Heart right ventricle (tissue), 16 donors: ENCODE measurements at places on chromosomes 4 and X. TPM values are rescaled to one million over a fixed set of nuclear protein-coding genes. Genes with fewer than 3 reads are reported as not detected.
A peak's percentile ranks its signal among the peaks of the same experiment; 100 is the strongest.

DNA sequence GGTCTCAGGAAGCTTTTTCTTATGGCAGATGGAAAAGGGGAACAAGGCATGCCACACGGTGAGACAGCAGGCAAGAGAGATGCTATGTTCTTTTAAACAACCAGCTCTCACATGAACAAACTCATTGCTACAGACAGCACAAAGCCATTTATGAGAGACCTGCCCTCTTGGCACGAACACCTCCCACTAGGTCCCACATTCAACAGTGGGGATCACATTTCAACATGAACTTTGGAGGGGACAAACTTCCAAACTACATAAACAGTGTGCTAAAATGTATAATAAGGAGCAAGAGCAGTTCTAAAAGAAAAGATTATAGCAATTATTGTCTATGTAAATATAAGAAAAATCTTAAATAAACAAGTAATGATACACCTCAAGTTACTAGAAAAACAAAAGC lies 391.8 kb upstream of the CPXCR1 start:
- H3K4me3 ChIP-seq = no peak overlapping the region
- H3K36me3 ChIP-seq = no peaks in the 10 kb centered on the region
- no peak for DNase-seq
- no peak overlapping the region for H3K27ac ChIP-seq

DNA sequence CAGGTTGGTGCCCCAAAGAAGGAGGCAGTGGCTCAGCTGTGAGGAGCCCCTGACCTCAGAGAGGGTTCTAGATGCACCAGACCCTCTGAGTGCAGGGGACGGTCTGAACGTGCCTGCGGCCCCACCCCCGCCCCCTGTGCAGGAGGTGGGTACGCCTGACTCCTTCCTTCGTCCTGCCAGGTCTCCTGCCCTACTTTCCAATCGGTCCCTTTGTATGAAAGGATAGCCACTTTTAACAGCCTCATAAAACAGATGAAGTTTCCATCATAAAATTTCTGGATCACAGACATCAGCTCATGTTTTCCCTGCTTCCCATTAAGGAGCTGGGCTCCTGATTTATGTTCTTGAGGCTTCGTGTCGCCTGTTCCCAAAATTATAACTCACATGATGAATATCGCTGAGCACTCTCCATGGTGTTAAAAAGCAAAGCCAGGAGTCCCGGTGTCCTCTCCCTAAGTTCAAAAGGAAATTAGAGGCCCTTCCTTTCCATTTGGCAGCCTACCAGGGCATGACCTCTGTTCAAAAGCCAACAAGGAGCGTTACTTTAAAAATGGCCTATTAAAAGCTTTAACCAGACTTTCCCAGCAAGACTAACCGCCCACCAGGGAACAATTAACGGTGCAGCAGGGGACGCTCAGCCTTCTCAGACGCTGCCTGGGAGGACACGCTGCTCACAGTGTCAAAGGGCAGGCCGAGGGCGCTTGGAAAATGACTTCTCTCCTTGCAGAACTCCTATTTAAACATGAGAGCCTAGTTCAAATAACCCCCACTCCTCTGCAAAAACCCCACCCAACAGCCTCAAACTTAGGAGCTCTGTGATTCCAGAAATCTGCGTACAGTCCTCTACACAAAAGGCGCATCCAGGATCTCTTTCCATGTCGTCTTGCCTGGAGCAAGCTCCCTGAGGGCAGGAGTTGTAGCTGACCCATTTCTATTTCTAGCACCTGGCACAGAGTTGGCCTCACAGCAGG lies 181.9 kb downstream of the AFAP1 start:
- H3K4me1 ChIP-seq = peaks cover 18% of the 10 kb centered on the region
- H3K36me3 ChIP-seq = no peaks in the 10 kb centered on the region
- no peak overlapping the region for H3K27ac ChIP-seq
- DNase-seq = peak; percentile 63

DNA sequence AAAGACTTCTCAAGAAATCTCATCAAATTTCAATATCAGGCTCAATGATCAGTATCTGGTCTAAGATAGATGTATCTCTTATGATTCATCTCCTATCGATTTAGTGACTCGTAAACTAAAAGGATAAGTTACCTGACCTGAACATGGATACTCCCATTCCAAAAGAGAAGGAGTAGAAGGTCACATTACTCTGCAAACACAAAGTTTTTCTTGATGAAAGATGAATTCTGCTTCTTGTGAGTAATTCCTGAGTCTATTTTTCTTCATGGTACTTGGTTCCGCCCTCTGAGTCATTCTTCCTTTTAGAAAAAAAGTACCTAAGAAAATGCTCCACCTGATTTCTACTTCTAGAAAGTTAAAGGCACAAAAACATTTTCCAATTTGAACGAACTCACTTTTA lies 223.1 kb upstream of the SLIT2 start:
- H3K4me1 ChIP-seq = no peaks in the 10 kb centered on the region
- H3K27ac ChIP-seq = no peak overlapping the region
- H3K4me3 ChIP-seq = no peak overlapping the region
- DNase-seq = no peak
- no peaks in the 10 kb centered on the region for H3K36me3 ChIP-seq
- H3K27me3 ChIP-seq = no peaks in the 10 kb centered on the region

- no peak overlapping the region for H3K27ac ChIP-seq
- no peaks in the 10 kb centered on the region for H3K4me1 ChIP-seq
- no peaks in the 10 kb centered on the region for H3K36me3 ChIP-seq
- DNase-seq = no peak
Observed at GRCh38 chrX:138928737-138929459, 217.4 kb upstream of the FGF13 start.

DNA sequence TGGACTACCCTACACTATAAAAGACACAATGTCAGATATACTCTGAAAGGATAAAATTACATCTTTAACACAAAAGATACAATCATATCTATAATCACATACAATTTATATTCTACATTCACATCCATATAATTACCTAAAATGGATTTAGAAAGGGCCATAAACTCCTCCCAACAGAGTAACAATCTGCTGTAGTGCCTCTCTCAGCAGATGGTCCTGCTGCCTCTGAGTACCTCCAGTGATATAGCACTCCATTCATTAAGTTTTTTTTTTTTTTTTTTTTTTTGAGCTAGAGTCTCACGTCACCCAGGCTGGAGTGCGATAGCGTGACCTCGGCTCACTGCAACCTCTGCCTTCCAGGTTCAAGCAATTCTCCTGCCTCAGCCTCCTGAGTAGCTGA lies 7.4 kb downstream of the ANKRD37 start:
- H3K27ac ChIP-seq = no peak overlapping the region
- H3K4me3 ChIP-seq = no peak overlapping the region
- H3K36me3 ChIP-seq = peaks cover 100% of the 10 kb centered on the region
- H3K27me3 ChIP-seq = no peaks in the 10 kb centered on the region

DNA sequence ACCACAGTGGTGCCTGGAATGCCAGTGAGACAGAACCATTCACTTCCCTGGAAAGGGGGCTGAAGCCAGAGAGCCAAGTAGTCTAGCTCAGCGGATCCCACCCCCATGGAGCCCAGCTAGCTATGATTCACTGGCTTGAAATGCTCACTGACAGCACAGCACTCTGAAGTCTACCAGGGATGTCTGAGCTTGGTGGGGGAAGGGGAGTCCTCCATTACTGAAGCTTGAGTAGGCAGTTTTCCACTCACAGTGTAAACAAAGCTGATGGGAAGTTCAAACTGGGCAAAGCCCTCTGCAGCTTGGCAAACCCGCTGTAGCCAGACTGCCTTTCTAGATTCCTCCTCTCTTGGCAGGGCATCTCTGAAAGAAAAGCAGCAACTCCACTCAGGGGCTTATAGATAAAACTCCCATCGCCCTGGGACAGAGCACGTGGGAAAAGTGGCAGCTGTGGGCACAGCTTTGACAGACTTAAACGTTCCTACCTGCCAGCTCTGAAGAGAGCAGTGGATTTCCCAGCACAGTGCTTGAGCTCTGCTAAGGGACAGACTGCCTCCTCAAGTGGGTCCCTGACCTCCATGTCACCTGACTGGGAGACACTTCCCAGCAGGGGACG lies 32.0 kb downstream of the NAP1L2 start:
- H3K4me1 ChIP-seq = no peaks in the 10 kb centered on the region
- H3K4me3 ChIP-seq = no peak overlapping the region
- no peak for DNase-seq
- no peak overlapping the region for H3K27ac ChIP-seq
- H3K27me3 ChIP-seq = no peaks in the 10 kb centered on the region

DNA sequence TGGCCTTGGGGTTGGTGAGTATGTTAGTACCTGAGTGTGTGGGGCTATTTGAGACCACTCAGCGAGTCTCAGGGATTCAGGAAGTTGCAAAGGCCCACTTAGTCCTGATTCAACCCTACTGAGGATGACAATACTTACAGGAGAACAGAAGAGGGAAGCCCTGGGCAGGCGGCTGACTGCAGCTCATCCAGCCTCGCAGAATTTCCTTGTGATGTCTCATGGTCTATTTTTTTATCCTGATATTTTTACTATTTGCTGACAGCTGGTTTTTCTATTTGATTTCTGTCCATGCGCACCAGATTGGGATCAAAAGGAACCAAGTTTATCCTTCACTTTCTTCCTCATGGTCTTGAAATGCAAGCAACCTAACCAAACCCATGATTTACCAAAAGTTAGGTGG lies 201.8 kb upstream of the LNX1 start:
- H3K27me3 ChIP-seq = peaks cover 4% of the 10 kb centered on the region
- DNase-seq = no peak
- H3K36me3 ChIP-seq = no peaks in the 10 kb centered on the region
- no peak overlapping the region for H3K27ac ChIP-seq
- H3K4me1 ChIP-seq = no peaks in the 10 kb centered on the region

GRCh38 chr4:147160908-147161513 lies 215.3 kb upstream of the TTC29 start:
- peaks cover 9% of the 10 kb centered on the region for H3K4me1 ChIP-seq
- H3K4me3 ChIP-seq = no peak overlapping the region
- H3K27me3 ChIP-seq = no peaks in the 10 kb centered on the region
- no peak overlapping the region for H3K27ac ChIP-seq

DNA sequence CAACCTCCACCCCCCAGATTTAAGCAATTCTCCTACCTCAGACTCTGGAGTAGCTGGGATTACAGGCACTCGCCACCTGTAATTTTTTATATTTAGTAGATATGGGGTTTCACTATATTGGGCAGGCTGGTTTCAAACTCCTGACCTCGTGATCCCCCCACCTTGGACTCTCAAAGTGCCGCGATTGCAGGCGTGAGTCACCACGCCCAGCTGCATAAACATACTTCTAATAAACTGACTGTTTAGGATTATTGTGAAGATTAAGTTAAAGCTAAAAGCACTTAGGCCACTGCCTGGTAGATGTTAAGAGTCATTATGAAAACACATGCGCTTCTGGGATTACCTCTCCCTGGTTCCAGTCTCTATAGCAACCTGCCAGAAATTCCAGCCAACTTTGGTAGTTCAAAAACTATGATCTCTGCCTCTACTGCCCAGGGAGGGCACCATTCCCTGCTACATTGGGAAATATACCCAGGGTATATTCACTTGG lies 30.2 kb upstream of the GRIA3 start:
- no peak overlapping the region for H3K4me3 ChIP-seq
- no peak overlapping the region for H3K27ac ChIP-seq
- H3K4me1 ChIP-seq = no peaks in the 10 kb centered on the region
- DNase-seq = no peak
- H3K36me3 ChIP-seq = no peaks in the 10 kb centered on the region

GRCh38 chrX:40385256-40385655 lies 195.5 kb upstream of the ATP6AP2 start:
- no peaks in the 10 kb centered on the region for H3K27me3 ChIP-seq
- H3K27ac ChIP-seq = no peak overlapping the region
- no peaks in the 10 kb centered on the region for H3K36me3 ChIP-seq
- DNase-seq = no peak
- no peaks in the 10 kb centered on the region for H3K4me1 ChIP-seq

DNA sequence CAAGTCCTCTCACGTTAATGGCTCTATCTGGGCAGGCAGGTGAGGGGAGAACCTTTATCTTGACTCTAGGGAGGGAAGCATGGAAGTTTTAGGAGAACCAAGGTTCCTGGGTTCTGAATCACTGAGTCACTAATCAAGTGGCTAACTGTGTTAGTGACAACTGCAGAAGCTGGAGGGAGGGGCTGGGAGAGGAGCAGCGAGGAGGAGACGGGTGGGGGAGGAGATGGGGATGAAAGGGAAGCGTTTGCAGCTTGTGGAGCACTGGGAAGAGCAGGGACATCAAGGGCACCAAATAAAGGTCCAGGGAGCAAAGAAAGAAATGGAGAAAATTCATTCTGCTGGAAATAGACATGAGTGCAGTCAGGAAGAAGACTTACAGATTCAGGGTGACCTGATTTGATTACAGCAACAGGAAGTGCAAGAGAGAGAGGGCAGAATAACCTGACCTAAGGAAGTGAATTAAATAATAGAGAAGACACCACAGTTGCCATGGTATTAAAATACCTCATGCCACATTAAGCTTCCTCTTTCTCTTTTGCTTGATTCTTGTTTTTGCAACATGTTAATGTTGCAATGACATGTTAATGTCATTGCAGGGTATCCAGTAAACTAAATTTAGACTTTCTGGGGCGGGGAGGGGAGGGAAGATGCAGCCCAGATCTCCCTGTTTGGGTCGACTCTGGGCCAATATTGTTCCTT lies 4.5 kb upstream of the SETD7 start:
- H3K4me3 ChIP-seq = no peak overlapping the region
- peak overlapping the region; percentile 46 for H3K27ac ChIP-seq
- no peaks in the 10 kb centered on the region for H3K27me3 ChIP-seq
- H3K4me1 ChIP-seq = no peaks in the 10 kb centered on the region
- DNase-seq = no peak

DNA sequence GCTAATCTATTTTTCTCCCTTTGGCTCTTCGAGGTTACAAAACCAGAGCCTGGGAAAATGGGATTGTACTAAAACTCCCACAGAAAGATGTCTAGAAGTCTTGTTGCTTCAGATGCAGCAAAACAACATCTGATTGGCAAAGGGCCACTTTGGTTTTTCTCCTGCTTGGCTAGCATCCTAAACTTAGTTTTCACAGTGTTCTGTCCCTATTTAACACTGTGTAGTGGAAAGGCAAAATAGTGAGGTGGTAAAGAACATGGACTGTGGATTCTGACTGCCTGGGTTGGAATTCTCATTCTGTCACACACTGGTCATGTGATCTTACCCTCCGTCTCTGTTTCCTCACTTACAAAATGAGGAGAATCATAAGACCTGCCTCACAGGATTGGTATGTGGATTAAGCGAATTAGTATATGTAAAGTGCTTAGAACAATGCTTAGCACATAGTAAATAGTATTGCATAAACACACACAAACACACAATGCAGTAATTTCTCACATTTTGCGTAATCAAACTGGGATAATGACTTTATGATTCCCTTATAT lies 23.5 kb downstream of the TIGD2 start:
- H3K27ac ChIP-seq = no peak overlapping the region
- H3K27me3 ChIP-seq = no peaks in the 10 kb centered on the region
- peaks cover 12% of the 10 kb centered on the region for H3K4me1 ChIP-seq
- no peaks in the 10 kb centered on the region for H3K36me3 ChIP-seq
- peak; percentile 45 for DNase-seq
- no peak overlapping the region for H3K4me3 ChIP-seq

- H3K4me3 ChIP-seq = no peak overlapping the region
- no peaks in the 10 kb centered on the region for H3K4me1 ChIP-seq
- H3K36me3 ChIP-seq = no peaks in the 10 kb centered on the region
- H3K27ac ChIP-seq = no peak overlapping the region
- no peaks in the 10 kb centered on the region for H3K27me3 ChIP-seq
Observed at GRCh38 chr4:168337550-168337940, 19.0 kb upstream of the DDX60 start.

TRIM60 gene
- not detected for total RNA-seq

HMX1 gene
- not detected for total RNA-seq
